Activated CD4-positive, alpha-beta T cell treated with anti-CD3 and anti-CD28 coated beads, Interleukin-2, amount 50 U/mL, for 24 hours (primary cell): ENCODE measurements at places on chromosomes 12 and 14.

DNA sequence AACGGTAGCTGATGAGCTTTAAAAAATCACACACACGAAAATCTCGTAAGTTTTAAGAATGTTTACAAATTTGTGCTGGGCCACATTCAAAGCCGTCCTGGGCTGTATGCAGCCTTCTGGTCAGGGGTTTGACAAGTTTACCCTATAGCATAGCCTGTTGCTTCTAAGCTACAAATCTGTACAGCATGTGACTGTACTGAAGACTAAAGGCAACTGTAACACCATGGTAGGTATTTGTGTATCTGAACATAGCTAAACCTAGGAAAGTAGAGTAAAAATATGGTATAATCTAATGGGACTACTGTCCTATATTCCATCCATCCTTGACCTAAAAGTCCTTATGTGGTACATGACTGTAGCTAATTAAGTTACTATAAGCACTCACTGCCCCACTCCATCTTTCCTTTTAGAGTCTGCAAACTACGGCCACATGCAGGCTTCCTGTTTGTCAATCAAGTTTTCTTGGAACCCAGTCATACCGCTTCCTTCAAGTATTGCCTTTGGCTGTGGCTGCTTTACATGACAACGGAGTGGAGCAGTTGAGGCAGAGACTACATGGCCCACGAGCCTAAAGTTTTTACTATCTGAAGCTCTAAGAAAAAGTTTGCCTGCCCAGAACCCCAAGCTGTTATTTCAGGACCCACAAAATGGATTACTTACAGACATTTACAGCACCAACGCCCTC lies 18.5 kb downstream of the KRT7 start:
- no peak for DNase-seq

GRCh38 chr14:75709207-75709812 lies 48.3 kb downstream of the TTLL5 start:
- no peak for DNase-seq

DNA sequence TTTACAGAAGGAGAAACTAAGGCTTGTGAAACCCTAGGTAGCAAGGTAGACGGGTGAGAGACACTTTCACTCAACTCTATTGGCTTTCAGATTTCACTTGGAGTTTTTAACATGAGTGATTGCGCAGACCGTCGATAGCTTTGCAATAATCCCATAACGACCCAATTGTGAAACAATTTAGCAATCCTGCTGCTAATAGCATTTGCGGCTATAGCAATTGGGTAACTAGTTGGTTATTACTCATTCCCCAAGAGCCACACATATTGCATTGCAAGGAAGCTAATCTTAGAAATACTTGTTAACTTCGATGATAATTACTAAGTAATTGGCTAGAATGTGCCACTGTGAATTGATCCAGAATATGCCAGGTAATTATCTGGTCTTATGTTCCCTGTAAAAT lies 159.9 kb upstream of the NOS1 start:
- no peak for DNase-seq

DNA sequence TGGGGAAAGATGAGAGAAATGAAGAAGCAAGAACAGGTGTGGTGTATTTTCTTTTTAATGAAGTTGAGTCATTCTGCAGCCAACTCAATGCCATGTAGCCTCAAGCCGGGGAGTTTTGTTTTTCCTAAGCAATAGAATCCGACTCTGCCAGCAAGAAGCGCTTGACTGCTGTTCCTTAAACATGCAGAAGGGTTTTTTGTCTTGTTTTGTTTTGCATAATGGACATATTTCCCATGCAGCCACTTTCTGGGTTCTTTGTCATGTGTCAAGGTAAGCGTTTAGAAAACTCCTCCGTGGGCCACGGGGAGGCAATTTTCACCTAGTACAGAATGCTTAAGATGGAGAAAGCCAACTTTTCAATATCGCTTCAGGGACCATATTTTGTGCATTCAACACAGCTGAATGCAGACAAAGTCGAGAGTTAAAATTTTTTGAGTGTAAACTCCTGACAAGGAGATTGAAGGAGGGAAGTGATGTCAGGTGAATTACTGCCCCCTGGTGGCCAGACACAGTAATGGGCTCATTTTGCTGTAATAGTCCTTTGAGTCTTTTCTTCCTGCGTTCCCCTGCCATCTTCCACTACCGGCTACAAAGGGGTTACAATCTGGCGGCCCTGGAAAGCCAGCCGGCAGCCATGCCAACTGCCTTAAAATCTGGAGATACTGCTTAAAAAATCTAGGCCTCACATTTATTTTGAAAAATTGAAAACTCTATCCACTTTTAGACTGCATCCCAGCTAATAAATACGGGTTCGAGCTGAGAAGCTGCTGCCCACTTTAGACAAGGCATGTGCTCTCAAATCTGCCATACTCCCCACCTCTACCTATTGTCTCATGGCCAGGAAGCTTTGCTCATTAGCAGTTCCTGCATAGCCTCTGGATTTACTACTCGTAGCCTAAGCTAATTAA lies 3.2 kb upstream of the FICD start:
- DNase-seq, result peak; percentile 72

DNA sequence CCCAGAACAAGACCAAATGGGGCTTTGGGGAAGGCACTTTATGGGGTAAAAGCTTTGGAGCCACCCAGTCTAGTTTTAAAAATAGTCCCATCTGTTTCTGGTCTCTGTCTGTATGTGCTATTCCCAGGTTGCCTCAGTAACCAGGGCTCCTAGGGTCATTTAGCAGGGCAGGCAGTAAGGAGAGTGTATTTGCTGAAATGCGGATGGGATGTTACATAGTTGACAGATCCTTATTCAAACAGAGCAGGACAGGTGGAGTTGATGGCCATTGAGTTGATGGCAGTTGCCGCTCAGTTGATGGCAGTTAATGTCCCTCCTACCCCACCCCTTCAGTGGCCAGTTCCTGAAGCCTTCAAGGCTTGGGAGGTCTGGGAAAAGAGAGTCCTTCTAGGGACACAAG lies 4.6 kb downstream of the ZC3H10 start:
- DNase-seq, result no peak

GRCh38 chr12:32454075-32454474 lies 54.7 kb downstream of the FGD4 start:
- no peak for DNase-seq

DNA sequence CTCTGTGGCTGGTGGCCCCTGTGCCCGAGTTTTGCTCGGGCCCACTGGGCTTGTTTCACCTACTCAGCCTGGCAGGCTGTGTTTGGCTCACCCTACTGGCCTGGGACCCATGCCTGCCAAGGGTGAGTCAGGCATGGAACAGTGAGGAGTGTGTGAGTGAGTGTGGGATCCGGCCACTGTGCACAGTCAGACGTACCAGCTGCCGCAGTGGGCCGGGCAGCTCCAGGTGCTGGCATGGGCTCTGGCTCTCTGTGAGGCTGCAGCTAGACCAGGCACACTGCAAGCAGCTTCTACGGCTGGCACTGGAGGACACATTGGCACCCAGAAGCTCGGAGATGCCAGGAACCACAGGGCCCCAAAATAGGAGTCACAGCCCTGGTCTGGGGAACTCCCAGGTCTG lies 40.6 kb downstream of the HSD17B6 start:
- DNase-seq, result no peak
